ENCODE measurements at places on chromosomes 13 and 19.
A peak's percentile ranks its signal among the peaks of the same experiment; 100 is the strongest.

GRCh38 chr13:29621051-29621800 is 25.7 kb upstream of the SLC7A1 start:
- DNase-seq, result no peak

DNA sequence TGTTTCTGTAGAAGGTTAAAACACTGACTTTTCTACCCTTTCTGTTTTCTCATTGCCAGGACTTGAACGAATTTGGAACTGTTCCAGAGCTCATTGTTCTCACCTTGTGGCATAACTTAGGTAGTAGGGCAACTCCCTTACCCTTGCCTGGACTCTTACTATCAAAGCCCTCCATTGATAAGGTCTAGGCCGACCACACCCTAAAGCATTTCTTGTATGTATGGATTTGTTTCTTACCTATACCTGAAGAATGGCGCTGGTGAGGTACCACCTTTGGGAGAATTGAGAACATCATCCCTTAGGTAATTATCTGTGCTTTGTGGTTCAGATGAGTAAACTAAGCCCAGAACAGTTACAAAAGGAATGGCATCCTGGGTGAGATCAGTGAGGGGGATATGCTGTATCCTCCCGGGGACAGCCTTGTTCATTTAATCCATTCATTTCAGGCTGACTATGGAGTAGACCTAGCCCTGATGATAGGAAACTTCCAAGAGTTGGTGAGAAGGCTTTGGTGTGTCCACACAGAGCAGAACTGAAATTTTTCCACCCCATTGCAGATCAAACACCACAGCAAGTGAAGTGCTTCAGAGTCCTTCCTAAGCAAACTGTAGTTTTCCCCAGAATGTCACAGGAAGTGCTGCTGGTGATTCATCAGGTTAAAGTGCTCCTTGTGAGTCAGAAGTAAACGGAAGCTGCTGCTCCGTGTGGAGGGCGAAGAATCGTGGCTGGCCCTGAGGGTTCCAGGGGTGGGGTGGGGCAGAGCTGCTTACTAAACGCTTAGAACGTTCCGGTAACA is 113.0 kb downstream of the TEX26 start:
- DNase-seq, result peak; percentile 82

DNA sequence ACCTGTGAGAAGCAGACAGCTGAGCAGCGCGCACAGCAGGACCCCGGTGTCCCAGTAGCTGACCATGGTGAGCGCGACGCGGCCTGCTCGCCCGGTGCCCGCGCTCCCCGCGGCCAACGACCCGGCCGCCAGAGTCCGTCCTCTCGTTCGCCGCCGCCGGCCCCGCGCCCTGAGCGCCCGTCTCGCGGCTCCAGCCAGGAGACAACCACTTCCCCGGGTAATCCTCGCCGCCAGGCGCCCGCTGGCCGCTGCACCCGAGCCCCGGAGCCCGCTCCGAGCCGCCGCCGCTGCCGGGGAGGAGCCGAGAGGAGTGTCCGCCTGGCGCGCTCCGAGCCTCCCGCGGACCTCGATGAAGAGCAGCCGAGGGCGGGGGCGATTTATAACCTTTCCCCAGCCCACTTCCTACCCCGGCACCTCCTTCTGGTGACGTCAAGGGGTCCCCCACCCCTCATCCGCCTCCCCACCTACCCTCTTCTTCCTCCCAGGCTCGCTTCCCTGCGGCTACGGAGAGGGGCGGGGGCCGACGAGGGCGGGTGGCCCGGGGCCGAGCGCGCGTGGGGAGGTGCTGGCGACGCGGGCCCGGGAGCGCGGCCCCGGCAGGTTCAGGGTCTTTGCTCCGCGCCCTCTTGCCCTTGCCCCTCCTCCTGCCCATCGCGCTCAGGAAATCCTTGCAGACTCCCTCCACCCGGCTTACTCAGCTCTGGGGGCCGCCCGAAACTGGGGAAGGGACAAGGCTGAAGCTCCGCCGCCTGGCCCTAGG is at the start of gene FLT1:
Gene FLT1, minus strand, starts transcription at position 351 of the 760 bp plus-strand sequence. Its CDS starts 285 bp downstream, at position 66.
- no peak for DNase-seq

GRCh38 chr19:334296-335071 is 10.1 kb downstream of the MIER2 start:
- no peak for DNase-seq

GRCh38 chr13:46949211-46949610 is 52.4 kb upstream of the HTR2A start:
- no peak for DNase-seq

DNA sequence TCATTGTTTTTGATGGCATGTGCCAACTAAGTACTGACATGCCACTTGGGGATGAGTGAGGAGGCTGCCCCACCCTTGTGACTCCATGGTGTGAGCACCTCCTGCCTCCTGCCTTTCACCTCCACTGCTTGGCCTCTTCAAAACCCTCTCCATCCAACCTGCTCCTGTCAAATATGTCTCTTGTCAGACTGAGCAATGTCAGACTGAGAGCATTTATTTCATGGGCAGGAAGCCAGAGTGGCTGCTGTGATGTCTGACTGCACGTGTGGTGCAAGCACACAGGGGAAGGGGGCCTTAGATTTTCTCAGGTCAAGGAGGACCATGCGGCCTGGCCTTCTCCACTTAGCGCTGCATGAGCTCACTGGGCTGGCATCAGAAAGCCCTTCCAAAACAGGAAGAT is 68.3 kb downstream of the STARD13 start:
- DNase-seq, result no peak

GRCh38 chr13:95724252-95724651 is 47.3 kb downstream of the DNAJC3 start:
- no peak for DNase-seq

GRCh38 chr19:58516964-58517833 is 2.4 kb downstream of the ZBTB45 start:
- no peak for DNase-seq

DNA sequence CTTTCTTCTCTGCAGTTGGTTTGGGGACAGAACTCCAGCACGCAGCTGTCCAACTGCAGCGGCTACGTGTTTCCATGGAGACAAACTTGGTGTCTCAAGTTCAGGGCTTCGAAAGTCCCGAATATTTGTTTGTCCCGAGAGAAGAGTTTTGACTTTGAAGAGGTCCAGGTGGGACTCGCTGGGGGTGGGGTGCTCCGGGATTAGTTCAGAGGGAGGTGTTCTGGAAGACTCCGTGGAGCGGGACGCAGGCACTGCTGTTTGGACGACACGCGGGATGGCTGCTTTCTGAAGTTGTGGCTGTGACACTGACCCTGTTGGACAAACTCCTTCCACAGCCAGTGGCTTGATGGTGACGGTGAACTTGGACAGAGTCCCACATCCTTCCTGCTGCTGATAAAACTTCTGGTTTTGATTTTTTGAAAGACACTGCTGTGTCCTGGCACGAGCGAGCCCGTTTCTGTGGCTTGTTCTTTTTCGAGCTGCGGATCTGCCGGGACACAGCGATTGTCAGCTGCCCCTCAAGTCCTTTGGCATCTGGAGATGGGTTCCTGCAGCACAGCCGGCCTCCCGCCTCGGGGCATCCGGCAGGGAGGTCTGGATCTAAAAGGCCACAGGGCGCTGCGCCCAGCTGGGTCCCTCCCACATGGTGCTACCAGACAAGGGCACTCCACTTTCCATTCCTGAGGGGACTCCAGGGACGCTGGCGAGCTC is 15.9 kb upstream of the RANBP3 start:
- no peak for DNase-seq

- no peak for DNase-seq
Observed at GRCh38 chr13:59493436-59493965, 670.2 kb downstream of the DIAPH3 start.

DNA sequence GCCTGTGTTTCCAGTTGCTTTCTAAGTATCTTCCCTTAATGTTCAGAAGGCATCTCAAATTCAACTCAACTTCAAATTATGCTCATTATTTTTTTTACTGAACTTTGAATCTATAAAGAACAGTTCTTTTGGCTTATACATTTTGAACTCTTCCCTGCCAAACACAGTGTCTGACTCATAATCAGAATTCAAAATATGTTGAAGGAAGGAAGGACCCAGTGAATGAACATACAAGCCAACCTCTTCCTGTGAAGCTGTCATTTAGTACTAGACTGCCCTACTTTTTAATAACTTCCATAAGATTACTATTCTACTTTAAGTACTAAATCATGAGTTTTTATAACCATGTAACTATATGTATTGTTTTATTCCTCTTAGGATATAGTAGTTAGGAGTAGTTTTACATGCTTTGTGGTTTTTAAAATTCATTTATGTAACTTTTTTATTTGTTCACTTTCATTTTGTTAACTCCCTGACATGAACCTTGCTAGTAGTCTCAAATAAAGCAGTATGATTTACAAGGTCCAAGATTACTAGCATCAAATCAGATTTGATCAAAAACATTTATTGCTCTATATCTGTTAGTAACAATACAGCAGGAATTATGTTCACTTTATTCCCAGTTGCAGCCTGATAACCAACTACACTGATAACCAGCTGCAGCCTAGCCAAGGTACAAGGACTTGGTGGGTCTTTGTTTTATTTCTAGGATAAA is 6.4 kb downstream of the NUDT15 start:
- DNase-seq, result no peak

DNA sequence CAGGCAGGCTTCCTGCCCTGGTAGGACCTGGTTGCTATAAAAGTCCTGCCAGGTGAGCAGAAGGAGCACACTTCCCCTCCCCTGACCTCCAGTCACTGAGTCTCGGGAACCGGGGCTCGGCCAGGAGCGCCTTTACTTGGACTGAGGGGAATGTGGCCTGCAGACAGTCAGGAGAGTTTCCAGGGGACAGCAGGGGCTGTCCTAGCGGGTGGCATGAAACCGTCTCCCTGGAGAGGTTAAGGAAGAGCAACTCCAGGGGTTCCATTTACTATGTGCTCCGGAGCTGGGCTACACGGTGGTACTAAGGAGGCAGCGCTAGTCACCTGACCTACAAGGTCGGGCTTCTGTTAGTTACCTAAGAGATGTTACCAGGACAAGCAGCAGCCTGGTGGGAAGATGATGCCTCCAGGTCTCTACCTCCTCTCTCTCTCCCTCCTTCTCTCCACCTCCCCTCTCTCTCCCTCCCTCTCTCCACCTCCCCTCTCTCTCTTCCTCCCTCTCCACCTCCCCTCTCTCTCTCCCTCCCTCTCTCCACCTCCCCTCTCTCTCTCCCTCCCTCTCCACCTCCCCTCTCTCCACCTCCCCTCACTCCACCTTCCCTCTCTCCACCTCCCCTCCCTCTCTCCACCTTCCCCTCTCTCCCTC is 4.1 kb upstream of the CNOT3 start:
- no peak for DNase-seq

GRCh38 chr13:99577934-99578917 is 77.0 kb downstream of the TM9SF2 start:
- no peak for DNase-seq

- no peak for DNase-seq
Observed at GRCh38 chr19:45385392-45386221, 15.2 kb upstream of the ERCC2 start.

GRCh38 chr19:17889609-17890214 is 18.0 kb downstream of the SLC5A5 start:
- DNase-seq, result no peak

GRCh38 chr19:49297403-49297802 is 27.6 kb downstream of the SLC6A16 start:
- DNase-seq, result no peak

DNA sequence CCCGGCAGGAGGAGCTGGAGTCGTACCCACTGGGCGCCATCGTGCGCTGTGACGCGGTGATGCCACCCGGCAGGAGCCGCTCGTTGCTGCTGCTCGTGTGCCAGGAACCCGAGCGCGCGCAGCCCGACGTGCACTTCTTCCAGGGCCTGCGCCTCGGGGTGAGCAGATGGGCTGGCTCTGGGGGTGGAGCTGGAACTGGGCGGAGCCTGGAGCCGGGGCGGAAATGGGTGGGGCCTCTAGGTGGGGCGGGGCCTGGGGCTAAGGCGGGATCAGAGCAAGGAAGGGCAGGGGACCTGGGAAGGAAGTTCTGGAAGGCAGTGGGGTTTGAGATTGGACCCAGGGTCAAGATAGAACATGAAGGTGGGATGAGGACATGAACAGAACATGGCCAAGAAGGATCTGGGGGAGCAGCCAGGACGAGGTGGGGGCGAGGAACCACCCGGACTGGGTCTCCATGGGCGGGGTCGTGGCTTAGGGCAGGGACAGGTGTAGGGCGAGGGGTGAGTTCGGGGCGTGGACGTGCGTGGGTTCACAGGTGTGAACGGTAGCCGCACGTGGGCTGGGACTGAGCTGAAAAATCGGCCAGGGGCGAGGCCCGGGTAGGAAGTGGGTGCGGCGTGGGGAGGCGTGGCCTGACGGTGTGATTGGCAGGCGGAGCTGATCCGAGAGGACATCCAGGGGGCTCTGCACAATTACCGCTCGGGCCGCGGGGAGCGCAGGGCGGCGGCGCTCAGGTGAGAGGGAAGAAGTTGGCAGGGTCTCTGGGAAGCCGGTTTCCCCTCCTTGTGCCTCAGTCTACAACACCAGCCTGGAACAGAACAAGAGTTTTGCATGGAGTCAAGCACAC is 4.7 kb downstream of the EPS8L1 start:
- peak; percentile 61 for DNase-seq

GRCh38 chr13:111177081-111177711 is 62.1 kb downstream of the ARHGEF7 start:
- peak; percentile 41 for DNase-seq

DNA sequence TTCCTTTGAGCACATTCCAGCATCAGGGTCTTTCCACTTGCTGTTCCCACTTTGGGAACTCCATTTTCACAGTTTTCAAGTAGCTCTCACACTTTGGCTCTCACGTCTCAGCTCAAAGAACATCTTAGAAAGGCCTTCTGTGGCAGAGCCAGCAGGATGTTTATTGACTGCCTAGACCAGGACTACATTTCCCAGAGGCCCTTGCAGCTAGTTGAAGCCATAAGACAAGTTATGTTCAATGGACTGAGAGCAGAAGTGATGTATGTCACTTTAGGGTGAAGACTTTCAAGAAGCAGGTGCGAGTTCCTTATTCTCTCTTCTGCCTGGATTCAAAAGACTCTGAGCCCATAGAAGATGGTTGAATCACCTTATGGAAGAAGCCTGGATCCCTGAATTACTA is 4.3 kb upstream of the HAUS5 start:
- DNase-seq, result no peak

GRCh38 chr13:103099722-103100293 is 33.6 kb upstream of the SLC10A2 start:
- no peak for DNase-seq
